ENCODE measurements at places on chromosomes 5 and 9.

GRCh38 chr9:25678846-25679360 lies 659 bp upstream of the TUSC1 start:
- DNase-seq = no peak

GRCh38 chr9:6611865-6612264 lies 33.7 kb downstream of the GLDC start:
- no peak for DNase-seq

- DNase-seq = no peak
Observed at GRCh38 chr5:16713386-16713928, 96.7 kb upstream of the RETREG1 start.

GRCh38 chr5:177109810-177110209 lies 23.1 kb downstream of the FGFR4 start:
- no peak for DNase-seq

DNA sequence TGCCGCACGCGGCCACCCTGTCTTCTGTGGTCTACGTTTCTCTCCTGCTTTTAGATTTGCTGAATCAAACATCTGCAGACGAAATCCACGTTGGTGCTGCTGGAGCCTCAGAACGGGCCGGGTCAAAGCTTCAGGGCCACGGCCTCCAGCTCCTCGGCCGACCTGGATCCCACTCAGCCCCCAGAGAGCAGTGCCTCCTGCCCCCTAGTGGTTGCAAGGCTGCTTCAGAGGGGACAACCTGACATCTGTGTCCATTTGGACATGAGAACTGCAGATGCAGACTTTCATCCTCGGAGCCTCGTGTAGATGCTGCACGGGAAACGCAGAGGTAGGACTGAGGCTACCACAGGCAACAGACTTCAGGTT lies 23.0 kb upstream of the SLC6A3 start:
- no peak for DNase-seq

GRCh38 chr9:37212435-37212834 lies 92.1 kb downstream of the ZCCHC7 start:
- no peak for DNase-seq

- peak; percentile 95 for DNase-seq
Observed at GRCh38 chr9:68802525-68803015, 97.5 kb downstream of the PIP5K1B start.

GRCh38 chr9:101176384-101176783 lies 147.9 kb downstream of the PLPPR1 start:
- peak; percentile 9 for DNase-seq

- DNase-seq = no peak
Observed at GRCh38 chr9:28503573-28503972, 930.3 kb upstream of the C9orf72 start.

DNA sequence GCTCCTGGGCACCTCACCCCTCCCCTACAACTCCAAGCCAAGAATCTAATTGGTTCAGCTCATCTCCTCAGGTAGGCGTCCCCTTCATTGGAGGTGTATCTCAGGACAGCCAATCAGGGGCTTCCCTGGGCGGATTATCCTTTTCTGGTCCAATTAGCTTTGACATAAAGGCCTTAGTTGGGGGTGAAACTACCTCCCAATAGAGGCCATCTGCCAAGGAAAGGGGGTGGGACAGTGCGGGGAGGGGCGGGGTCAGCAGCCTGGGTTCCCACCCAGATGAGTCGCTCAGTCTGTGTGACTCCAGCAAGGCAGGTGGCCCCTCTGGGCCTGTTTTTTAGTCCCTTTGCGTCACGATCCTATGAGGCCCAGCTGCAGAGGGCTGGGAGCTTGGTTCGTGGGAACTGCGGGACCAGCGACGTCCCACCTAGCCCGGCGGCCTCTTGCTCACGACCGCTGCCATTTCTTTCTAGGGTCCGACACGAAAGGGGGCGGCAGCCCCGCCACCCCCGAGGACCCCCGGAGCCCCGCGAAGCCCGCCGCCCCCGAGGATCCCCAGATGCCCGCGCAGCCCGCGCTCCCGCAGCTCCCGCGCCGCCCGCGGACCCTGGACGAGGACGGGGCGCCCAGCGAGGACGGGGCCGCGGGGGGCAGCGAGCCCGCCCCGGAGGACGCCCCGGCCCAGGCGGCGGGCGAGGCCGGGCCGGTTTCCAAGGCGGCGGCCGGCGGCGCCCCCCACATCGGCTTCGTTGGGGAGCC lies 8.9 kb downstream of the PRRT1B start:
- DNase-seq = no peak

DNA sequence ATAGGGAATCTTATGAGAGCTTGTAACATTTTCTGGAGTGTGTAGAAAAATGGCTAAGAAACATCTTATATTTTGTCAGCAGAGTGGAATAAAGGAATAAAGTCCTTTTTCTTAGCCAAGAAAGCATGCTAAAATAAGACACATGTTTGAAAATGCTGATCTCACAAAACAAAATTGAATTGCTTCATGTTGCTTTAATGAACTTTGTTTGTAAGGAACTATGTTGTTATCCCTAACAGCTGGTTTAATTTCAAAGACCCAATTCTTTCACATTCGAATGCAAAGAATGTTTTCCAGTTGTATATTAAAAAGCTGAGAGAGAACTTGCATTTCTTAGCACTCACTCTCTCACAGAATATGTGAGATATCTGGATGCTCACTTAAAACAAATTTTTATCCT lies 107.6 kb downstream of the MUSK start:
- no peak for DNase-seq

- no peak for DNase-seq
Observed at GRCh38 chr5:99929067-99929805, 605.9 kb upstream of the FAM174A start.

GRCh38 chr9:133098104-133098754 lies 22.8 kb downstream of the RALGDS start:
- DNase-seq = no peak

DNA sequence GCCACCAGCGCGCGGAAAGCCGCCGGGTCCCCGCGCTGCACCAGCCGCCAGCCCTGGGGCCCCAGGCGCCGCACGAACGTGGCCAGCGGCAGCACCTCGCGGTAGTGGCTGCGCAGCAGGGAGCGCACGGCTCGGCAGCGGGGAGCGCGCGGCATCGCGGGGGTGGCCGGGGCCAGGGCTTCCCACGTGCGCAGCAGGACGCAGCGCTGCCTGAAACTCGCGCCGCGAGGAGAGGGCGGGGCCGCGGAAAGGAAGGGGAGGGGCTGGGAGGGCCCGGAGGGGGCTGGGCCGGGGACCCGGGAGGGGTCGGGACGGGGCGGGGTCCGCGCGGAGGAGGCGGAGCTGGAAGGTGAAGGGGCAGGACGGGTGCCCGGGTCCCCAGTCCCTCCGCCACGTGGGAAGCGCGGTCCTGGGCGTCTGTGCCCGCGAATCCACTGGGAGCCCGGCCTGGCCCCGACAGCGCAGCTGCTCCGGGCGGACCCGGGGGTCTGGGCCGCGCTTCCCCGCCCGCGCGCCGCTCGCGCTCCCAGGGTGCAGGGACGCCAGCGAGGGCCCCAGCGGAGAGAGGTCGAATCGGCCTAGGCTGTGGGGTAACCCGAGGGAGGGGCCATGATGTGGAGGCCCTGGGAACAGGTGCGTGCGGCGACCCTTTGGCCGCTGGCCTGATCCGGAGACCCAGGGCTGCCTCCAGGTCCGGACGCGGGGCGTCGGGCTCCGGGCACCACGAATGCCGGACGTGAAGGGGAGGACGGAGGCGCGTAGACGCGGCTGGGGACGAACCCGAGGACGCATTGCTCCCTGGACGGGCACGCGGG lies at the start of gene TERT:
Gene TERT (minus strand): TSS at position 234 of the 815 bp plus-strand sequence. CDS start 79 bp downstream, at position 155.
- DNase-seq = no peak

- no peak for DNase-seq
Observed at GRCh38 chr5:65758546-65759144, 36.6 kb downstream of the NLN start.

DNA sequence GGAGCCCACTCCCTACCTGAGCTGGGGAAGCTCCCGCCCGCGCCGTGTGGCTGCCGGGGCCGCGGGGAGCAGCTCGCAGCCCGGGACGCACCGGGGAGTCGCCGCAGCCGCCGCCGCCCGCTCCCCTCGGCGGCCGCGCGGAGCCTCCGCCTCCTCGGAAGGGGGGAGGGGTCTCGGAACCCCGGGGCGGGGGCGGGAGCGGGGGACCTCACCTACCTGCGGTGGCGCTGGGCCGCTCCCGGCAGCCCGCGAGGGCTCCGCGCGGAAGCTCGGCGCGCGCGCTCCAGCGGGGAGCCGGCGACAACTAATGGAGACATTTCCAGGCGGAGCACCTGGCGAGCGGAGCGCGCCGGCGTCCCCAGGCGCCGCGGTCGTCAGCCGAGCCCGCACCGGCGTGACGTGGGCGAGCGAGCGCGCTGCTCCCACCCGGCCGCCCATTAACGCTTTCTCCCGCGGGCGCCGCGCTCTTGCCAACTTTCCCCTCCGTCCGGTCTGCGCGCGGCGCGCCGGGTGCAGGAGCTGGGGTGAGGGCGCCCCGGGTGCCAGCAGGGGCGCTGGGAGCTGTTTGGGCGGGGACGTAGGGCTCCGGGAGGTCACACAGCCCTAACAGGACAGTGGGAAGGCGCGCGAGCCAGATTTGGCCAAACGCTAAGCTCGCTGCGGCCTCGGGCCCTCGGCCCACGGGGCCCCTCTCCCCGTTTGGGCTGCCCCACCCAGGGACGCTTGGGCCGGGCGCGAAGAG lies 4.3 kb upstream of the IRX4 start:
- DNase-seq = no peak

DNA sequence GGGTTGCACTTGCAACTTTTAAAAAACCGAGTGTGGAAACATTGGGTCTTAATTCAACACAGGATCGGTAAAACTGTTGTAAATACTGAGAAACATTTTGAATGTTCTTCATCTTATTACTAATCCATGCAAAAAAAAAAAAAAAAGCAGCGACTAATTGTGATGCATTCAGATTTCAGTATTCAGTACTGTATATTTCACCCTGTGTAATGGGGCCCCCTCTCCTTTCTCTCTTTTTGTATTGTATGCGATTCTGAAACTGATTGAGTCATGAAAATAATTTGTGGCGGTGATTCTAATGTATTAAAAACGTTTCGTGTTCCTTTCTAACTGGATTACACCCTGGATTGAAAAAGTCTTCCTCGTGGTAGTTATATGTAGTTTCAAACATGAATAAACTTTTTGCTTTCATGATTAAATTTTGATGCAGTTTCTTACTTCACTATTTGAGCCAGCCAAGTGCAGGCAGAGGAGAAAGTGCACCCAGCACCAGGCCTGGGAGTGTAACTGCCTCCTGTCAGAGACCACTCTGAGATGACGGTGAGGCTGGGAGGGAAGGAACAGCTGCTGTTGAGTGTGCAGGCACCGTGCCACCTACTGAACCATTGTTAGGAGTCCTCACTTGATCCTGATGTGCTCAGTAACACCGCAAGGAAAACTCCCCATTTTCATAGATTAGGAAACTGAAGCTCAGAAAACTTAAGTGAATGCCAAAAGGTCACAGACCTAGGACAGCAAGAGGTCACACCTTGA lies 220.0 kb downstream of the PBX3 start:
- no peak for DNase-seq

GRCh38 chr5:37777432-37778130 lies 62.3 kb downstream of the GDNF start:
- peak; percentile 23 for DNase-seq

DNA sequence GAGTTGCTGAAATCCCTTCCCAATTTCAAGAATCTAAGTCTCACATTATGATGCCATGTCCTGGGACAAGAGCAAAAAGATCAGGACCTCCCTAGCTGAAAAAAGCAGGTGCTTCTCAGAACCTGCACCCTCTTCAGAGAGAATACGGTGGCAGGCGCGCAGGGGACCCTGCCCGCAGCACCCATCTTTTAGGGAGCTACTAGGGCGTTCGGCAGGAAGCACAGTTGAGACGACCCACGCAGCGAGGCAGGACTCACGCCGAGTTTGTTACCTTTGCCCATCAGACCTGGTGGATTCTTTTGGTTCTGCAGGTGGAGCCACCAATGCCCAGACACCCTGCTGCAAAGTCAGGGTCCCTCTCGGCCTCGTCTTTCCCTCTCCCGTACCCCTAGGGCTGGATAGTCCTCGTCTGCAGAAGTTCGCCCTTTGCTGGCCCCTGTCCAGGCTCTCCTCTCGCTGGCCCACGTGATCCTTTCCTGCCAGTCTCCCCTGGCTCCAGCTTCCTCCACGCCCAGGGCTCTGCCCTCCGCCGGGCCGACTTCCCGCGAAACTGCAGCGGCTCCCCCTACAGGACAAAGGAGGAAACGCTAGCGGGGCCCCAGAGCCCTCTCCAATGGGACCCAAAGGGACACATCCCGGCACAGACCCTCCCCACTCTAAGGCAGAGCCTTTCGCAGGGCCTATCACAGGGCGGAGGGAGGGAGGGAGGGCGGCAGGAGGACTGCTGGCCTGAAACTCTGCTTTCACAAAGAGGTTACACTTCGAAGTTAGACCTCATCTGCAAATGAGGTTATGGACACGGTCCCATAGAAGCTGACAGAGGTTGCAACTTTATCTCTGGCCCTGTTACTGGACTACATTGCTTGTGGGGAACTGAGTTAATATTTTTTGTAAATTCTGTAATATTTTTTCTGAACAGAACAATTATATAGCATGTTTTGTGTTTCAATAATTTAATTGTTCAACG lies 28.8 kb downstream of the TMEM174 start:
- peak; percentile 59 for DNase-seq

DNA sequence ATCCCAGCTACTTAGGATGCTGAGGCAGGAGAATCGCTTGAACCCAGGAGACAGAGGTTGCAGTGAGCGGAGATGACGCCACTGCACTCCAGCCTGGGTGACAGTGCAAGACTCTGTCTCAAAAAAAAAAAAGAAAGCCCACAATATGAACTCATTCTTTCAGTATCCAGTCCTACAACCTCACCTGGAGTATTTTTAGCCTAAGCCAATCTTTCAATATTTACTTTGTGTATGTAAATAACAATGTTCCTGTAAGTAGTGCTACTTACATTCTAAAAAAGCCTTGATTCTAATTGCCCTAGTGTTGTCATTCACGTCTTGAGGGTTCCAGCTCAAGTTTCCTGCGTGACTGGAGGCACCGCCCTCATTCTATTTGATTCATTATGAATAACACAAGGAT lies 62.0 kb downstream of the BHMT start:
- DNase-seq = no peak

- no peak for DNase-seq
Observed at GRCh38 chr9:34513567-34514214, 9.1 kb downstream of the ENHO start.

DNA sequence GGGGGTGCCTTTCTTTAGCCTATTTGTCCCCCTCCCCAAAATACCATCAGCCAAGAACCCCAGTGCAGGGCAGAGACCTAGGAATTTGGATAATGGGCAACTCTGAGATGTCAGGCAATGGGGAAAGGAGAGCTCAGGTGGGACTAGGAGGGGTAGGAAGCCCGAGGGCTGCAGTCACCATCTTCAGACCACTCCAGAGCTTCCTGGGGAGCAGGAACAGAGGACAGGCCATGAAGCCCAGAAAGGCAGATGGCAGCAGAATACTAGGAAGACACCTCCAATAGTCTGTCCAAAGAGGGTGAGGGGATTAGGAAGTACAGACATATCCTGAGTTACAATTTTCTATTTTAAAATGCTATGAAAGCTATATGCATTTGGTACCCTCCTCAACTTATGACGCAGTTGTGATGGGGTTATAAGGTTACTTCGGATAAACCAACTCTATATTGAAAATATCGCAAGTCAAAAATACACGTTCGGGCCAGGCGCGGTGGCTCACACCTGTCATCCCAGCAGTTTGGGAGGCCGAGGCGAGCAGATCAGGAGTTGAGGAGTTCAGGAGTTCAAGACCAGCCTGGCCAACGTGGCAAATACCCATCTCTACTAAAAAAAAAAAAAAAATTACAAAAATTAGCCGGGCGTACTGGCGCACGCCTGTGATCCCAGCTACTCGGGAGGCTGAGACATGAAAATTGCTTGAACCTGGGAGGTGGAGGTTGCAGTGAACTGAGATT lies 34.6 kb upstream of the IL17B start:
- no peak for DNase-seq

- DNase-seq = peak; percentile 25
Observed at GRCh38 chr5:142095651-142096330, 12.8 kb upstream of the NDFIP1 start.

Data from GM12865 (cell line).